ENCODE measurements at places on chromosomes 2 and 18. TPM values are rescaled to one million over a fixed set of nuclear protein-coding genes. Genes with fewer than 3 reads are reported as not detected.

Gene MC4R
- not detected for total RNA-seq

DNA sequence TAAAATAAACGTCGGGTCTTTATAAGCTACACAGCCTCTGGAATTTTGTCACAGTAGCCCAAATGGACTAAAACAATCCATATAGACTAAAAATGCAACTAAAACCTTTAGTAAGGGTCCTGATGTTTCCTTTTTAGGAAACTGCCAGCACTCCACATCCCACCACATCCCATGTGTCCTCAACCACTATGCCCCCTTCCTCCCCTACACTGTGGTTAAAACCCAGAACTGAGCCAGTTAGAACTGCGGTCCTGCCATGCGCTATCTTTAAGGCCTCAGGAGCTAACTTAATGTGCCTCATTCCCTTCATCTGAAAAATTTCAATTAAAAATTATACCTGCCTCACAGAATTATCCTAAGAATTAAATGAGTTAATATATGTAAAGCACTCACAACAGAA, 41.1 kb downstream of the ACVR1 start:
- DNase-seq: no peak

DNA sequence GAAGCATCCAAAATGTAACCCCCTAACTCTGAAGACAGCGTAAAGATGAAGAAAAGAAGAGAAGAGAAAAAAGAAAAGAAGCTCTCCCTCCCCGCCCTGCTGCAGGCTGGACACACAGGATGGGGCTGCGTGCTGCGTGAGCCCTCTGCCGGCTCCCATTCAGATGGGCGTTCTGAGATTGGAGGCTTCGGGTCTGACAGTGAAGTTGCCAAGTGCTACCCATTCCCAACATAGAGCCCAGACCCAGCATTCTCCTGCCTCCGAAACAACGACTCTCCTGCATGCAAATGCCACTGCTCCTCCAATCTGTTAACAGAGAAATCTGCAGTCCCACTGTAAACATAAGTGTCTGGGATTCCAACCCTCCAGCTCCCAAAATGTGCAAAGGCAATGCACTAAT, 234.9 kb downstream of the BCL11A start:
- DNase-seq: peak; percentile 83

DNA sequence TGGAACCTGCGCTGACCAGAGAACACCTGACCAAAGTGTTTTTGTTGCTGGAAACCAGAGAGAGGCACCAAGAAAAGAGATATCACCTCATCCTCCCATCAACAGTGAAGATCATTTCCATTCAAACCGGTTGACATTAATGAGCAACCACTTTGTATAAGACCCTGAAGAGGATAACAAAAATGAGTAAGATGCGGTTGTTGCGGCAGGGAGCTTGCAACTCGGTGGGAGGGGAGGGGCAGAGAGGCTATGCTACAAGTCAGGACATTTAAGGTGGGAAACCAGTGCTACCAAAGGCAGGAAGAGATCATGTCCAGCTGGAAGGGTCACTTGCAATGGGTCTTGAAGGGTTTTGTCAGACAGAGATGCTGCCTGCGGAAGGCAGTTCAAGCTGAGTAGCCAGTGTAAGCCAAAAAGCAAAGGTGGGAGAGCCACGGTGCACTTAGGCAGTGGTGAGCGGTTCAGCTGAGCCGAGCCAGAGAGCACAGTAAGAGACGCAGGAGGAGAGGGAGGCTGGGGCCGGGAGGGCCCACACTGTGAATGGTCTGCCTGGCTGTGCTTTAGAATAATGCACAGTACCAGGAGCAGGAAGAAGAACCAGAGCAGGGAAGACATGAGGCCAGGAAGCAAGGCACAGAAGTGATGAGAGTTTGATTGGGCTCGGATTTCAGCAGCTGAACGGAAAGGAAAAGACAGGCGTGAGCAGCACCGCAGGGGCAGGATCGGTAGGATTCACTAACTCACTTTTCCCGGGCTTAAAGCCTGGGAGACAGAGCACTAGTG, 24.4 kb upstream of the DTNB start:
- DNase-seq: peak; percentile 67

DNA sequence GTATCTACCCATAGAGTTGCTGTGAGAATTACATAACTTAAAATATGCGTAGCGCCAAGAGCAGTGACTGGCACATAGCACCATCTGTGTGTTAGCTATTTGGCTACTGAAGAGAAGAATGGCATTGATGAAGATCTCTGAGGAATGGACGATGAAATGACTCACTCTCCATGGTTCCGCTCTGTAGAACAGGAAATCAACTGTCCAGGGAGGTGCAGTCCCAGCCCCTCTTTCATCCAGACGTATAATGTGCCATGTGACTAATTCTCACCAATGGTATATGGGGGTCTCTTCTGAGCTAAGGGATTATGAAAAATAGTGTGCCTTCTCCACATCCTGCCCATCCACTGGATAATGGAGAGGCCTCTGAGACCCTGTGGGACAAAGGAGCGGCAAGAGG, 254.8 kb downstream of the CYP26B1 start:
- peak; percentile 9 for DNase-seq
